Suppressor macrophage (primary cell): ENCODE measurements at places on chromosomes 7 and 10.

DNA sequence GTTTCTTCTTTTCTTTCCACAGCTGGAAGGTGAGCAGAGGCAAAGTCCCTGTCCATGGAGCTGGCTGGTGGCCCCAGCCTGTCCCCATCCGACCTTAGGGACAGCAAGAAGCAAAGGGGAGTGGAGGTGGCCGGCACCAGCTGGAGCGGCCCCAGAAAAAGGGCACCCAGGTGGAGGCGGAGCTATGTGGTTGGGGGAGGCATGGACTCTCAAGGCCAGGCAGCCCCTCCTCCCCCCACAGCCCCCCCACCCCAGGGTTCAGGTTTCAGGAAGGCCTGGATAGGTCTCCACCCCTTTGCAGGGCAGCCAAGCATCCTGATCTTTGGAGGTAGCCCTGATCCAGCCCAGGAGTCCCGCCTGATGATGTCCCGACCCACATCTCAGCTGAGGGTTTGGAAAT is at the start of gene SSC4D:
Gene SSC4D, minus strand, starts transcription at position 161 of the 400 bp plus-strand sequence. CDS start 5,258 bp downstream, outside the sequence.
- DNase-seq: no peak

DNA sequence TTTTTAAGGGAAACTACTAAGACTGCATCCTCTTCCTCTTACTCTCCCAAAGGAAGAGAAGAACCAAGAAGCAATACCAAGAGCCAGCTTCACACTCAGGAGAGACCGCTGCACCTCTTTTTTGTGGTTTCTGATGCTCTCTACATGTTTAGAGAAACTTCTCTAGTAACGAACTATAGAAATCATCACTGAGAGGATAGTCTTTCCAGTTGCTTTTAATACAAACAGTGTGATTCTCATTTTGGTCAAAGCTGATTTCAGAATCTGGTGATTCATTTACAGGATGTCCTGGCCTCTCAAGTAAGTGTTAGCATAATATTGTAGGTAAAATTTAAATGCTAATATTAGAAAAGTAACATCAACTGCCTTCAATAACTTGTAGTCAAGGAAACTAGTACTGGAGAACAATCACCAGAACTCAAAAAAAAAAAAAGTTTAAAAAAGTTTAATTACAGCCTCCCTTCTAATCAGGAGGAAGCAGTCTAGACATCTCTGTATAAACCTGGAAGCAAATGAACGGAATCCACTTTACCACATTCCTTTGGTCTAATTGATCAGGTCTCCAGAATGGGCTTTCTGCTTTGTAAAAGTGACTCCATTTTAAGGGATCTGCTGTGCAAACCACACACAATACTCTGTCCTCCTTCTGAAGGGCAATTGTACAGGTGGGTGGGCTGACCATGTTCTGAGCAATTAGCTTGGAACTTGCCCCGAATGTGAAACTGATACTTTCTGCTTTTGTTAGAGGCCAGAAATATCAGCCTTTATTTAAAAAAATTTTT is 3.0 kb downstream of the LAMB1 start:
- DNase-seq: no peak

GRCh38 chr7:136247211-136247610 is 270.1 kb upstream of the MTPN start:
- DNase-seq: no peak

DNA sequence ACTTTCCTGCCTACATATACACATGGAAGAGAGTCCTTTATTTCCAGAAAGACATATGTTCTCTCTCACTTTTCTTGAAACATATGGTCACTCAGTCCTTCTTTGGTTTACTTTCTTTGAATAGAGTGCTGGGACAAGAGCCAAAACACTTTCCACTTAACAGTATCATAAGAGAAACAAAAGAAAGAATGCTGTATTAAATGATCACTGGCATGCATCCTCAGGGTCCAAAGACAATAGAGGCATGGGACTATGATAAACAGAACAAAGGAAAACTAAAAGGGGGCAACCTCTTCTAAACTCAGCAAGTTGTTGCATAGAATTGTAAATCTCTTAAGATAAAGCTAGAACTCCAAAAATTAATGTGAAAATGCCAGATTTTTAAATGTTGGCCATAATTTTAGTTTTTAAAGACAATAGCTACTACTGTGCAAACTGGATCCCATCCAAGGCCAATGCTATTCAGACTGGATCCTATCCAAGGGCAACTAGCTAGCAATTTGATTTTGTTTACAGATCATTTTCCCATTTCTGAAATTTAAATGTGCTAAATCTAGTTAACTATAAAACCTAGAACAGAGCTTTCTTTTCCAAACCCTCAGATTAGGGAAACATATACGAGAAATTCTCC is 687.5 kb downstream of the SORCS3 start:
- no peak for DNase-seq

DNA sequence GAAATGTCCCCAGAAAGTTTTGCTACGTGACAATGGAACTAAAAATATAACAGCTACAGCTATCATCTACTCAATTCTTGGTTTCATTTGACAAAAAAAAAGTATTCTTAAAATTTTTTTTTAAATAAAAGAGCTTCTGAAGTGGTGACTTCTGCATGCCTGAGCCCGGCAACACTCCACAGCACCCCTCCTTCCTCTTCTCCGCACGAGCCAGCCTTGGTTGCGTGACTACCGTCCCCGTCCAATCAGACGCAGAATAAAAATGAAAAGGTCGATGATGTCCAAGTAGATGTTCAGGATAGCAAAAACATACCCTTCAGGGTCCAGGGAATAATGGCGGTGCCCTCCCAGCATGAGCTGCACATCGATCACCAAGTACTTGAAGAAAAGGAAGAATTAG is 34.5 kb upstream of the GATAD1 start:
- no peak for DNase-seq

DNA sequence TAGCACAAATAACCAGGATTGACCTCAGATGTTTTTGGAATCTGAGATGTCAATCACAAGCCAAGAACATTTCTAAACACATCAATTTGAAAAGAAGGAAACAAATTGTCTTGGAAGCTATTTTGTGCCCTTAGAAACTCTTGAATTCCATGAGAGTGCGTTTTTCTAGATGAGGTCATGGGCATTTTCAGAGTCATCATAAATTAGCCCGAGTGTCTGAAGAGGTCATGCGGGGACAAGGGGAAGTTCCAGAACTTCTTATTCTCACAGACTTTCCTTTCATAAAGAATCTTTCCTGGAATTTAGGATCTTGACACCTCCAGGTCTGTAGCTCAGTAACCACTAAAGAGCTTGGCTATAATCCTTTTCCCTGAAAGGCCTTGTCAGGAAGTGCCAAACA is 28.2 kb downstream of the IL2RA start:
- DNase-seq: peak; percentile 78

GRCh38 chr10:49446031-49446430 is 50.1 kb upstream of the DRGX start:
- no peak for DNase-seq

DNA sequence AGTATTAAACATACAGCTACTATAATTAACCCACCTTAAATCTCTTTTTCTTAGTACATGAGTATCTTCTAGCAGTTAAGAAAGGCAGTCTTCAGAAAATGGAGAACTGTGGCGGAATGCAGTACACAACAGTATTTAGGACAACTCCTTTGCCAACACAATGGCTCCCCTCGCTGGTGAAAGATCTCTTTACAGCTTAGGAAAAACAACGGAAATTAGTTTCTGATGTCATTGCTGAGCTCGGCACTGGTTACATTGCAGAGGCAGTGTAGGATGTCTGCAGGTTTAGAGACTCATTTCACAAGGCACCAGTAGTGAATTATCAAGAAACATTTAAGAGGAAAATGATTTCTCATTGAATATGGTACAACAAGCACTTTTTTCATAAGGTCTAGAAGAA is 43.4 kb downstream of the GLRX3 start:
- DNase-seq: peak; percentile 70

DNA sequence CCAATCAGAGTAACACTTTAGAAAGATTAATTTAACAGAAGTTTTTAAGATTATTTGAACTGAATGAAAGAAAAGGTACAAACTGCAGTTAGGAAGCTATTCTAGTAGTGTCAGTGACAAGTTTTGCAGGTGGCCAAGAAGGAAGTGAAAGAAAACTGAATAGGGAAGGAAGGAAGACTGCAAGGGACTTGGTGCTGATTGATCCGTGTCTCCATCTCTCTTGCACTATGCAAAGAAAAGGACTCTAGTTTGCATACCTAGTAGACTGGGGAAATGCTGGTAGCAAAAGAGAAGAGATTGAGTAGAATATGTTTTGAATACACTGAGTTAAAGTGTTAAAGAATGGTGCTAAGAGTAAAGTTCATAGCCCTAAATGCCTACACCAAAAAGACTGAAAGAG is 33.0 kb downstream of the OR6V1 start:
- no peak for DNase-seq

DNA sequence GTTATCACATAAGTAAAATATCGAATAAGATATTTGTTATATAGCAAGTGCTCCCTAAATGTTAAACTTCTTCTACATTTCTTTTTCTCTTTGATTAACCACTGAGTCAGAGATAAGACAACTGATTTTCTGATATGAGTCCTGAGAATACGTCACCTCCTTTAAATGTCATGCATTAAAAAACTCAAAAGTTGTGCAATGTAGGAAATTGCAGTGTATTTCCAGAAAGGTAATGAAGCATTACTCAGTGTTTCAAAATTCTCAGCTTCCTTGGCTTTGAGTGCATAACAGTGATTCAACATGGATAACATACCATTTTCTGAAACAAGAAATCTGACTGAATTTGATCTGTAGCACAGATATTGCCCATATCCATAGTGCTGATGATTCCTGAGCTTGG is 155.8 kb downstream of the BMPER start:
- DNase-seq: no peak

GRCh38 chr7:23000597-23001360 is 13.2 kb downstream of the HYCC1 start:
- no peak for DNase-seq

GRCh38 chr10:69659241-69660038 is 29.4 kb downstream of the FAM241B start:
- DNase-seq: no peak
